ENCODE measurements at places on chromosomes 3 and 15.

- DNase-seq, result no peak
These were observed 40.6 kb downstream of the ATP13A3 start for GRCh38 chr3:194446172-194446571.

GRCh38 chr15:59250249-59250648 is 43.6 kb downstream of the LDHAL6B start:
- DNase-seq, result no peak

- DNase-seq, result no peak
These were observed 164.8 kb upstream of the RORA start for GRCh38 chr15:61393949-61394348.

DNA sequence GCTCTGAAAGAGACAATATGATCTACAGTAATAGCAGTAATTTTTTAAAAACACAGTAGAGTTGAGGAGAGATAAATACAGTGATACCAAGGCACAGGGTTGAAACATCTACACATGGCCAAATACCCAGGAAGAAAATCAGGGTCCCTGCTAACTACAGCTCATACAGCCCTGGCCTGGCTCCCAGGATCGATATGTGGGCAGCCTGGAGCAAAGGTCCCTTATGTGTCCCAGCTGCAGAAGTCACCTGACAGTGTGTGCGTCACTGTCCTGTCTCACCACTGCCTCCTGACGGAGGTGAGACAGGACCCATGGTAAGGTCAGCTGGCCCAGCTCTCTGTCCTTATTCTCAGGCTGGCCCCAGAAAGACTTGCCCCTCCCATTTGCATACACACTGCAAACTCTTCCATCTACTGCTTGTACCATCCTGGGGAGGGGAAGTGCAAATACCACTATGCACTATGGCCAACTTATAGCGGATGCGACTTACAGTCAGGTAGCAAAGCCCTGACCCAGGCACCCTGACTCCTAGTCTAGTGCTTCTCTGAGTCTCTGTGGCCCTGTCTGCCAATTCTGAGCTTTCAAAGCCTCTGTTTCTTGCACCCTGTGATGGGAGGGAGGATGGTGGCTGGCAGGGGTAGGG is 22.0 kb upstream of the BCL2L10 start:
- DNase-seq, result no peak

DNA sequence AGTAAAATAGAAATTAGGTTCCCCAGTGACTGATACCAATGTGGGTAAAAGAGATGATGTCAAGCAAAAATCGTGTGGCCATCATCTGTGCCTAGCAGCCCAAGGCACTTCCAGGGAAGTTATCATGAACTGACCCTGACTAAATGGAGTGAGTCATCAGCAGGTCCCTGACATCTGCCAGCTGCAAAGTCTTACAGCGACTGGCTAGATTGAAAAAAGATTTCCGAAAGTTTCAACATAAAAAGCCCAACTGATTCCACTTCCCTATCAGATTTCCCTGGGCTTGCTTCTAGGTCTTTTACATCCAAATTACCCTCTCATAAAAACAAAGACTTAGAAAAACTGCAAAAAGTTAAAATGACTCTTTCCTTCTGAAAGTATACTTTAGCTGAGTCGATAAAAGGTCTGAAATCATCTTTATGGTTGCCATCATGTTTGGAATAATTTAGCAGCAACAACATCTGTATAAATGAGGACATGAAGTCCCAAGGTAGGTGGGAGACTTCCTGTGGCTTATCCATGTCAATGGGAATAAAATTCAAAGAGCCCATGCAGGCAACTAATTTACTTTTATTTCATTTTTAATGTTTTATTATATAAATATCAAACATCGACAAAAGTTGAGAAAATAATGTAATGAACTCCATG is 342.8 kb downstream of the ERC2 start:
- no peak for DNase-seq

- peak; percentile 17 for DNase-seq
These were observed 280.7 kb downstream of the MFSD1 start for GRCh38 chr3:159082519-159082918.

DNA sequence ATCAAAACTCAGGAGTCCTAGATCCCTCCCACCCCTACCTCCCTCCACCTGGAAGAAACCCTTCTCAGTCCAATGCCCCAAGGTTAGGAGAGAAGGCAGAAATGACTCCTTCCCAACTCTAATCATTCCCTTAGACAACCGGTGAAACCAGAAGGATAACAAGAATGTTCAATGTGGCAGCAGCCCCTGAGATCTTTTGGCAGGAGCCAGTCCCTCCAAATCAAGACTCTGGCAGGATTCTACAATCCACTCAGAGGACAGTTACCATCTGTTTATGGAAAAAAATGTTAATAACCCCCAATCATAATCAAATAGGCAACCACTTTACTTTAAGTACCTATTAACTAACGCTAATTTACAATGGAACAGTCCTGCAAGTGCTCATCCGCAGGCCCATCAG is 136.5 kb downstream of the NTRK3 start:
- DNase-seq, result no peak

DNA sequence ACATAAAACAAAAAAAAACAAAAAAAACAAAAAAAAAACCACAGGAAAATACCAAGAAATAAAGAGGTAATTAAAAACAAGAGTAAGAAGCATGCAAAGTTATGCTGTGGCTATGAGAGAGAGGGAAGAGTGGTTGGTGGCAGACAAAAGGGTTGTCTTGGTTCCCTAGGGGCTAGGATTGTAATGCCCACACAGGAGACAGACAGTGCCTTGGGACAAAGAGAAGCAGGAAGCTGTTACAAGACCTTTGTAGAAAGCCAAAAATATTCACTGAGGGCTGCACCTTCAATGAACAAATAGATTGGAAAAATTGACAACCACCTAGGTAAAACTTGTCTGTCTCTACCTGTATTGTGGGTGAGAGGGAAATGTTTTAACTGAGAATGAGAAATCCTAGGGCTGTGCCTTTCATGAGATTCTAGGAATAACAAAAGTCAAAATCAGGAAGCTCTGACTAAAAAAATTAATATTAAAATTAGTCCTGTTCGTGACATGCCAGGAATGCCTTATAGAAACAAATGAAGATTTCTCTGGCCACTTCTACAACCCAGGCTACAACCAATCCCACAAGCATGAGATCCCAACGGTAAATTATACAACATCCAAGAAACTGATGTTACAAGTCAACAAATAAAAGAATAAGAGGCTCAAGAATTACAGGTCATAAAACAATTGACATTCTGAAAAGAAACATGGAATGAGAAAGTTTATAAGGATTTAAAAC is 45.0 kb upstream of the PRICKLE2 start:
- DNase-seq, result no peak

GRCh38 chr15:58446521-58446920 is 14.7 kb downstream of the LIPC start:
- DNase-seq, result no peak

DNA sequence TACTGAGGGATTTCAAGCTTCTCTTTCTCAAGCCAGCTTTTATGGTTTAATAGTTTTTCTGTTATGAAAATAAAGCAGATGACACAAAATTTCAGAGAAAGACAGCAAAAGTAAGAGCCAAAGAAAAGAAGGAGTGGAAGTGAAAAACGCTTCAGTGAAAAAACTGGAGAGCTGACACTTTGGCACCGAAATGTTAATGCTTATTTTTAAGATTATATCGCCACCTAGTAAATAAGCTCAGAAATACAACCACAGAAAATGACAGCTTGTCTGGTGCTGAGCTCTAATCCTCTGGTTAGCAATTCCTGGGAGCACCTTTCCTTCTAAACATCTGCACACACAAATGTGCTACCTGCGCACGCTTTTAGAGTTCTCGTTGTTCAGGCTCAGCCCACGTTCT is 101.6 kb downstream of the ZPLD1 start:
- no peak for DNase-seq

DNA sequence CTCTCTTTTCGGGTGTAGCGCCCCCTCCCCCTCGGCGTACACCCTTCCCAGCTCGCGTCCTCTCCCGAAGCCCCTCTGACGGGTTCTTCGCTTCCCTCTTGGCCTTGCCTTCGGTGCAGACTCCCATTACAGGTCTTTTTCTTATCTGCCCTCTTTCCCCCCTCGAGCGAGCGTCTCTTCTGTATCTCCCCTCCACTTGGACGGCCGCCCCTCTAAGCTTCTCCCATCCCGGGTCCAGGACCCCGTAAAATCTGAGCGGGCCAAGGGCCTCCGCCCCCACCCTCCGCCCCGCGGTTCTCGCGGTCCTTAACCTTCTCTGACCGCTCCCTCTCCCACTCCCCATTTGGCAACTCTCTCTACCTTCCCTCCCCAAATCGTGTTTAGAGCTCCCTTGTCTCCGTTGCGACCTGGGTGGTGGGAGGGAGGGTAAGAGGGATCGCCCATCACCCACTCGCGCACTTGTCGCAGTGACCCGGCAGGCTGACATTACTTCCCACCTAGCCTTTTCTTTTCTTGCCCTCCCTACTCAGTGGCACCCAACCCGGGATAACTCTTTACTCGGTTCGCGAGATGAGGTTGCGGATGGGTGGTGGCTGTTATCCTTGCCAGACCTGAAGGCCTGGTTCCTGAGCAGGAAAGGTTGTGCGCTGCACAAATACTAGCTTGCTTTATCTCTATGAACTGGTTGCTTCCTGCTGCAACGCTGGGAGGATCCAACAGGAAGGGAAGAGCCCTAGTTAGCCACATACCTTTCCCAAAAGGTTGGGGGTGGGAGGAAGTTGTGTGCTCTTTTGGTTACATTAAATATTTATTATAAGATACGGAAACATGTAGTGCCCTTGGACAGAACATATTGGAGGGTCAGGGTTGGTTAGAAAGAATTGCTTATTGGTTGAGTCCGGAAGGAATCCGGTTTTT is 922 bp downstream of the RAB11A start:
- DNase-seq, result peak; percentile 83

GRCh38 chr15:100930306-100930848 is 11.2 kb downstream of the LRRK1 start:
- DNase-seq, result no peak

DNA sequence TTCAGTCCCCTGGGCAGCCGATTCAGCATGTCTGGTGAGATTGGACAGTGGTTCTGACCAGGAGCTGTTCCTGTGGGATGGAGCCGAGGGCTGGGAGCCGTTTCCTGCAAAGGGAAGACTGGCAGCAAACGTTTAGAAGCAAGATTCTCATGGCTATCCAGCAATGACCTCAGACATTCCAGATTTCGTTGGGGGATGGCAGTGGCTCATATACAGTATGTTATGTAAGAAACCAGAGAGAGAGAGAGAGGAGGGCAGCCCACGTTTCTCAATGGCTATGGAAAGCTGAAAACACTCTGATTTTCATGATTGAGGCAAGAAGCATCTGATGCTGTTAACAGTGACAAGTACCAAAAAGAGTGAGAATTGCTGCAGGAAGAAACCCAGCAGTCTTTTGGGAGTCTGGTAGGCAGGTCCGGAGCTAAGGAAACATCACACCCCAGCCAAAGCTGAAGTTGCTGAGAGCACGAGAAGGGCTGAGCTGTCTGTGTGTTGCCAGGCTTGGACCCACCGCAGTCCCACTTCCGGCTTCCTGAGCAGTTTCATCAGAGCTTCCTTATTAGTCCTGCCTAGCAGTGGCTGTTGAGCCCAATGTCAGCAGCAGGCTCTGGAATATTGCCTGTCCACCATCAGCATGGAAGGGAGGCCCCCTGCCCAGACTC is 25.6 kb upstream of the VPS8 start:
- DNase-seq, result peak; percentile 46

GRCh38 chr3:186081678-186082077 is 27.2 kb downstream of the ETV5 start:
- DNase-seq, result no peak

- no peak for DNase-seq
These were observed 8.2 kb downstream of the SNX33 start for GRCh38 chr15:75655931-75656330.

Data from CMK (cell line).